Glomerular endothelial cell (primary cell): ENCODE measurements at places on chromosomes 7 and 10.

- no peak for DNase-seq
Measured at GRCh38 chr10:72320676-72321247, 34.0 kb downstream of the DNAJB12 start.

- DNase-seq: no peak
Measured at GRCh38 chr7:100604028-100604975, 2.1 kb downstream of the PCOLCE start.

DNA sequence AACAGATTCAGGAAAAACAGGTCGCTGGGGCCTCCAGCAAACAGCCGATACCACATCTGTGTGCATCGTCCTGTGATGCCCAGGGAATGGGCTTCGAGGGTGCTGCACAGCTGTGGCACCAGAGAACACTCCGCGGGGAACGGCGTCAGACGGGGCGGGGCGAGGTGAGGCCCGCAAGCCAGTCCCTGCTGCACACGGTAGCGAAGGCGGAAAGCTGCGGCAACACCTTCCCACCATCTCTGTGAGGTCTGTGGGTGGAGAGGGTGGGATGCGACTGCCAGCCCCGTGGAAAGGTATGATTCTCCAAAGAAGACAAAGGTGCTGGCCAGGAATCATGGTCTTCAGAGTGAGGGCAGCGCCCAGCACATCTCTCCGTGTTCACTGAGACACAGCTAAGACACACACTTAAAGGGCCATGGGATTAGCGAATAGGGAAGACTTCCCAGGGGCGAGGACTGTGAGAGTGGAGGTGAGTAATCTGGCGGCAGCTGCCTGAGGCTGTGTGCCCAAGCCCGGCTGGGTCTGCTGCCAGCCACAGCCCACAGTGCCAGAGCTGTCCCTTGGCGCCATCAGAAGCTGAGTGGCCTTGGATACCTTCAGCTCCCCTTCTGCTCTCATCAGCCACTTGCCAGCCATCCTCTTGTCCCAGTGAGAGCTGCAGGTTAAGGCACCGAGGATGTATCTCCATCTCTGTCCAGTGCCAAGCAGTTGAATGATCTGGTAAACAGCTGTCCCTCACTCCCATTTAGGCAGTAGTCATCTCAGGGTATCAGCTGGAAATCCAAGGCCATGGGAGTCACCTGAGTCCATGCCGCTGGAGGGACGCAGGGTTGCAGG, 17.6 kb downstream of the PRKAG2 start:
- no peak for DNase-seq

- no peak for DNase-seq
Measured at GRCh38 chr7:29139191-29139590, 7.1 kb downstream of the CPVL start.

GRCh38 chr7:123538189-123538714, 3.9 kb upstream of the IQUB start:
- peak; percentile 60 for DNase-seq

- DNase-seq: no peak
Measured at GRCh38 chr7:134612197-134612596, 34.5 kb upstream of the BPGM start.

- DNase-seq: no peak
Measured at GRCh38 chr10:42924484-42924883, 141.9 kb downstream of the BMS1 start.

- DNase-seq: no peak
Measured at GRCh38 chr7:22194658-22195273, 162.2 kb downstream of the RAPGEF5 start.

DNA sequence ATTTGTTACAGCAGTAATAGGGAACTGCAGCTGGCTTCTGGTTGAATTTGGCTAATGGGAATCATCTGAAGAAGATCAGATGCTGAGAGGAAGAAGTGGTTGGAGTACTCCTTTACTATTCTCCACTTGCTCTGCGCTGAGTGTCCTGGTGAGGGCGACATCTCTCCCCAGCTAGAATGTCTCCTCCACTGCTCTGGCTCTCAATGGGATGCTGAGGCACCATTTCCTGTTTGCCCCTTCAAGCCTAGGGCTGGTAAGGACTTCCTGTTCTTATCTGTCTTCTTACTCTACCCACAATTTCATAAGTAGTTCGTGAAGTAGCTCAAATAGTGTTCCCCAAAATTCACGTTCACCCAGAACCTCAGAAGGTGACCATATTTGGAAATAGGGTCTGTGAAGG, 43.2 kb upstream of the TES start:
- DNase-seq: no peak

- DNase-seq: no peak
Measured at GRCh38 chr10:70892631-70893030, 4.3 kb upstream of the PCBD1 start.

GRCh38 chr10:23067939-23068775, 27.2 kb upstream of the MSRB2 start:
- DNase-seq: peak; percentile 16

GRCh38 chr7:108067844-108068243, 62.3 kb downstream of the LAMB4 start:
- DNase-seq: no peak

- DNase-seq: no peak
Measured at GRCh38 chr7:139092090-139092796, 17.3 kb downstream of the ZC3HAV1 start.

GRCh38 chr7:132244903-132245480, 331.3 kb downstream of the PLXNA4 start:
- DNase-seq: no peak

GRCh38 chr10:127649642-127650041, 87.3 kb upstream of the FOXI2 start:
- no peak for DNase-seq

GRCh38 chr7:86815556-86815955, 171.8 kb downstream of the GRM3 start:
- DNase-seq: no peak

- DNase-seq: no peak
Measured at GRCh38 chr7:42735081-42735480, 176.8 kb downstream of the C7orf25 start.

- DNase-seq: no peak
Measured at GRCh38 chr10:86139066-86139657, 227.4 kb downstream of the GRID1 start.

- peak; percentile 14 for DNase-seq
Measured at GRCh38 chr10:16545116-16545736, 23.5 kb upstream of the C1QL3 start.

- DNase-seq: no peak
Measured at GRCh38 chr10:59047957-59048618, 128.4 kb upstream of the PHYHIPL start.

- peak; percentile 42 for DNase-seq
Measured at GRCh38 chr7:641269-641671, 85.2 kb upstream of the DNAAF5 start.

DNA sequence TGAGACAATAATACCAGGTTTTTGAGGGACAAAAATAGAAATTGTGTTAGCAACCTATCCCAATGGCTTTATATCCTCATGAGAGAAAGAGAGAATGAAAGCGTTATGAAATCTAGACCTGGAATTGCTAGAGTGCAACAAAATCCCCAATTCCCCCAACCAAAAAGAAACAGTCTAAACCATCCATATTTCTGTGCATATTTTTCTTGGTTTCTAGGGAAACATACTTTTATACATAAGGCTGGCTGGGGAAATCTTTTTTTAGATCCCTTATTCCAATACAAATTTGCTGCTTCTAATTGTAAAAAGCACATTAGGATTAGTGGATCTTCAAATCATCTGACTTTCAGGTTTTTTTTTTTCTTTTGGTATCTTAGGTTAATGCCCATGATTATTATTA, 277.0 kb upstream of the SEMA3A start:
- no peak for DNase-seq

- DNase-seq: no peak
Measured at GRCh38 chr7:130803127-130803526, 69.1 kb upstream of the KLF14 start.

DNA sequence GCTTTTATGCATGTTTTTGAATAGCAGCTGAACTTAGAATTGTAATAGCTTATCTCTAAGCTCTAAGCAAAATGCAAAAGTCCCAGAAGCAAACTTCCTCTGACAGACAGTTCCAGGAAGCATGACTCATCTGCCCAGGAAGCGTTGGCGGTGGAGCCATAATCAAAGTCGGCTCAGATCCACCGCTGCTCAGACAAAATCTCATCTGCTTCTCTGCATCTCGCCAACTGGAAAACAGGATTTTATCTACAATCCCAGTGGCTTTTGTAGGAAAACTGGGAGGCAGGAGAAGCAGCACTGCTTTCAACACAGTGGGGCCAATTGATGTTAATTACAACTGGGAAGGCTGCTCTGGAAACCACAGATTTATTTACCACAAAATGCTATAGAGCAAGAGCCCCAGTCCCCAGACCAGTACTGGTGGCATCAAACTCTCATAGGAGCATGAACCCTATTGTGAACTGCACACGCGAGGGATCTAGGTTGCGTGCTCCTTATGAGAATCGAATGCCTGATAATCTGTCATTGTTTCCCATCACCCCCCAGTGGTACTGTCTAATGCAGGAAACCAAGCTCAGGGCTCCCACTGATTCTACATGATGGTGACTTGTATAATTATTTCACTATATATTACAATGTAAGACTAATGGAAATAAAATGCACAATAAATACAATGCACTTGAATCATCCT, 99.9 kb downstream of the CUBN start:
- DNase-seq: peak; percentile 92

- DNase-seq: peak; percentile 98
Measured at GRCh38 chr10:4663162-4663992, 162.6 kb upstream of the AKR1E2 start.

DNA sequence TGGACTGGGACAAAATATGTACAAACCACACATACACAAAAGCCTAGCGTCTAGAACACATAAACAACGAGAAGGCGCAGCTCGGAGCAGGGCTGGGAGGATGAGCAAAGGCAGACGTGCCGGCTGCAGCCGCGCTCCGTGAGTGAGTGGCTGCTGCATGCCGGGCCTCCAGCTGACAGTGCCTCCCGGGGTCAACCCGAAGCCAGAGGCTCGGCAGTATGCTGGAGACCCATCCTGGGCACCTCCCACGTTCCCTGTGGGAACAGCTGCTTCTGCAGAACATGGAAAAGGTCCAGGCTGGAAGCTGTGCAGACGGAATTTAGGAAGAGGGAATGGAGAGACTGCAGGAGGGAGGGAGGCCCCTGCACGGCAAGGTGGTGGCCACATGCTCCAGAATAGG, 3.6 kb upstream of the GPR146 start:
- no peak for DNase-seq

DNA sequence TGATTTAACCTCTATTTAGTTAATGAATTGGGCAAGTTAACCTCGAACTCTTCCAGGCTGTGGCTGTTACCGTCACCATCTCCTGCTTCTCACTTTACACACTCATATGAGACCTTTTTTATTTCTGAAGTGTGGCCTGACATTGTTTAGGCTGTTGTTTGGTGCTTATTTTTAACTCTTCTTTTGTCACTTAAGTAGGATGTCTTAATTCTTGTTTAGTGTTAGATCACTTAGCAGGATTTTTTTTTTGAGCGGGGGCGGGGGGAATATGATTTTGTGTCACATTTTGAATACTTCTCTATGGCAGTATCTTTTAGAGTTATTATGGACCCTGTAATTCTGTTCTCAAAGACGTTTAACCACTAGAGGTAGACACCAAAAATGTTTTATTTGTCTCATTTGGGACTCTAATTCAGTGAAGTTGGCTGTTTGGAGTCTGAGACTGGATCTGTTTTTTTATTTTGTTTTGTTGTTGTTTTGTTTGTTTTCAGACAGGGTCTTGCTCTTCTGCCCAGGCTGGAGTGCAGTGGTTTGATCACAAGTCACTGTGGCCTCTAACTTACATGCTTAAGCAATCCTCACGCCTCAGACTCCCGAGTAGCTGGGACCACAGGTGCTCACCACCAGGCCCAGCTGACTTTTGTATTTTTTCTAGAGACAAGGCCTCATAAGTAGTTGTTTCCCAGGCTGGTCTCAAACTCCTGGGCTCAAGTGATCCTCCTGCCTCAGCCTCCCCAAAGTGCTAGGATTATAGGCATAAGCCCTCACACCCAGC, 73.5 kb downstream of the CUX1 start:
- no peak for DNase-seq

DNA sequence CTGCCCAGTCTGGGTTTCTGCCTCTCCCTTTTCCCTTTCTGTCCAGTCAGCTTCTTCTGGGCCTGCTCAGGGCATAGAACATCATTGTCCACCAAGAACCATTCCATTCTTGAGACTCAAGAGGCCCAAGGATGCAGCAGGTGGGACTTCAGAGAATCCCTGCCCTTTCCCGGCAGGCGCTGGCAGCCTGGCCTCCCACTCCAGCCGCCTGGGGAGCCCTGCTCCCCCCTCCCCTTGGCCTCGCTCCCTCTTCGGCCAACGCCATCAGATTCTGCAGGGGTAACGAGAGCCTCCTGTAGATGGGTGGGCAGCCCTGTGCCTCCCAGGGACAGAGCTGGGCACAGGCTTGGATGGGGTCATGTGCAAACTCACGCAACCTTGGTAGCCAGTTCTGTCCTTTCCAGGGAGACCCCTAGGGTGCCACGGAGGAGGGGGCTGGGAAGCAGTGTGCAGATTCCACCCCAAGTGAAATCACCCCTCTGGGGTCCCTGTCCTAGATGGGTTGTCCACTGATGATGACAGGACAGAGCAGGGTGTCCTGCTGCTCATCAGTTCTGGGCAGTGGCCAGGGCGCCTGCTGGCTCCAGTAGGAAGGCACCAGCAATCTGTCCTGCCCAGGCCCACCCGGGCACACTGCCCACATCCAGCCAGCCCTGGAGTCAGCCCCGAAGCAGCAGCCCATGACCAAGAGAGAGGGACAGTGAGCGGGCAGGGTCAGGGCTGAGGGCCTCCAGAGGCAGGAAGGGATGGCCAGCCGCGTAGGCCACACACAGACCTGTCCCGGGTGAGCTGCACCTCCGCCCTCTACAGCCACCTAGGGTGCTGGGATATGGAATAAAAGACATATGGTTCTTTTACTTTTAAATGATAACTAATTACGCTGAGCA, 47.7 kb downstream of the RASGEF1A start:
- DNase-seq: no peak

GRCh38 chr10:59405235-59405634, 42.9 kb upstream of the FAM13C start:
- no peak for DNase-seq

DNA sequence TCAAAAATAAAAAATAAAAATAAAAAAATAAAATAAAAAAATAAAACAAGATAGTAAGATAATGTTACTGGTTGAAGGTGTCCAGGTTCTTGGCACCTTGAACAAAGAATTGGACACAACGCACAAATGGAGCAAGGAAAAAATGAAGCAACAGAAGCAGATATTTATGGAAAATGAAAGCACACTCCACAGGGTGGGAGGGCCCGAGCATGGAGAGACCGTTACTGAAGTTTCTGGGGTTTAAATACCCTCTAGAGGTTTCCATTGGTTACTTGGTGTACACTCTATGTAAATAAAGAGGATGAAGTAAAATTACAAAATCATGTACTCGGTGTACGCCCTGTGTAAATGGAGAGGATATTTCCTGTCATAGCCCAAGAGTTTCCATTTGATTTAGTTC, 15.7 kb upstream of the PFKP start:
- DNase-seq: no peak

GRCh38 chr10:23558361-23558799, 119.5 kb downstream of the OTUD1 start:
- DNase-seq: no peak

DNA sequence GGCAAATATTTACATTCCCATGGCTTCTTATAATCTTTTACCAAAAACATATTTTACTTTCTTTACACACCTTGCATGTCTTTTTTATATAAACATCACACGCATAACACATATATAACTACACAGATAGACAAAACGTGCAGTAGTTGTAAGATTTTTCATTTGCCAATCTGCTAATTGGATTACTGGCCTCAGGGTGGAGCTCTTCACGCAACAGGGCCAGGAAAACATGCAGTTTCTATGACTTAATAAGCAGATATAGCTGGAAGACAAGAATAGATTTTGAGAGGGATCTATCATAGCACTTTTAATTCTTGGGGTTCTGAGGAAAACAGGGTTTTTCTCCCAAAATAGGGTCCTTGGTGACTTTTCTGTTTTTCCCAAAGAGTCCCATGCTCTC, 12.7 kb downstream of the ACADSB start:
- no peak for DNase-seq
